Right renal cortex interstitium (tissue), 3 donors: ENCODE measurements at places on chromosomes 7 and 10.

- DNase-seq, result no peak
Measured at GRCh38 chr10:48300556-48300955, 5.9 kb upstream of the MAPK8 start.

DNA sequence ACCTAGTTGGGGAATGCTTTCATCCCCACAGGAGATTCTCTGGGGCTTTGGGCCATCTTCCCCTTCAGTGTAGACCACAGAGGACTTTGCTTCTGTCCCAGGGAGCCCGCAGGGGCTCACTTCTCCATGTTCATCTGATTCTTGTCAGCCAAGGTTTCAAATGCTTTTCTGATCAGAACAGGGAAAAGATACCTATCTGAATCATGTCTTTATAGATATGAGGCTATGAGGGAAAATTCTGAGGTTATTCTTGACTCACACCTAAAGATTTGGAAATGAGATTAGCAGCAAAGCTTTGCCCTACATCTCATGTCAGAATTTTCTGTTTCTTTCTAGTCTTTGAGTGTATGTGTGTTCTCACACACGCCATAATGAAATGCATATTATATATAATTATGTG, 53.3 kb downstream of the FIGNL1 start:
- DNase-seq, result no peak

- no peak for DNase-seq
Measured at GRCh38 chr7:43469051-43469450, 113.9 kb upstream of the STK17A start.

- no peak for DNase-seq
Measured at GRCh38 chr7:2412587-2413201, 9.3 kb downstream of the CHST12 start.
